ENCODE measurements at places on chromosomes 3 and 15.

- no peak for DNase-seq
Observed at GRCh38 chr3:139762302-139762701, 84.5 kb upstream of the NMNAT3 start.

DNA sequence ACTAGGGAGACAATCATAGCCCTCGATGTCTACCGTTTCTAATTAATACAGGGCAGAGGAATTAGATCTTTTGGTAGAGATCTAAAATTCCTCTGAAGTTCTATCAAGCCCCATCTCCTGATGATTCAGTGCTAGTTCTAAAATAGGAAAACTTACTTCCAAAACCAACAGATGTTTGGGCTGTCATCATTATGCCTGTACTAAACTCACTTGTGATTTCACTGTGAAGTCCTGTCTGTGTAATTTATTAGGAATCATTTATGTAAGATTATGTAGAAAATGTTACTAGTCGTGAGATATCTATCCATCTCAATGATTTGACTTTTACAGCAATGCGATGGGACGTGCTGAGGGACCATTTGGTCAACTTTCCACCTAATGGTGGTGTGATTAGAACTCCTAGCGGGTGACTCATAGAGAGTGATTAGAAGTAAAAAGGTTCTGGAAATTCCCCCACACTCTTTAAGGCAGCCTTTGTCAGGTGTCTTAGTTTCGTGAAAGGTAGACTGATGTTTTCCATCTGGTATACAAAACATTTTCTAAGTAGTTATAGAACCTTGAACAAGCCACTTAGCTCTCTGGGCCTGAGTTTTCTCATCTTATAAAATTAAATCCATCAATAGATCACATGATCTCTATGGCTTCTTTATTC lies 34.2 kb downstream of the LIPC start:
- no peak for DNase-seq

DNA sequence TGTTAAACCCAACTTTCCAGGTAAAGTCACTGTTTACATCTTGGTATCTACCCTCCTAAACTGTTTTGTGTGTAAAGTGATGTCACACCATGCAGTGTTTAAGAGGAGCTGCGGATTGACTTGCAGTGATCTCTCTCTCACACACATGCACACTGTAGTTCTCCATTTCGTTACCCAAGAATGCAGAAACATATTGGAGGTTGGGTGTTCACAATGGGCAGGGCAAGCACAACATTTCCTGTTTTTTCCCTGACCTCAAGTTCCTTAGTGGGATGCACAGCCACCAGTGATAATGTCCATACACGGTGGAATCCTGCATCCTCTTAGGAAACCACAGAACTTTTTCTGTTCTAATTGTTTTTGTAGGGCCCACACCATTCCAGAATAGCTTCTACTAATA lies 85.3 kb upstream of the CFAP20DC start:
- no peak for DNase-seq

- no peak for DNase-seq
Observed at GRCh38 chr15:82845686-82846085, 36.3 kb downstream of the WHAMM start.

- DNase-seq, result peak; percentile 37
Observed at GRCh38 chr15:72117486-72118016, 399 bp downstream of the MYO9A start.

- no peak for DNase-seq
Observed at GRCh38 chr3:188345223-188345622, 191.3 kb downstream of the LPP start.

DNA sequence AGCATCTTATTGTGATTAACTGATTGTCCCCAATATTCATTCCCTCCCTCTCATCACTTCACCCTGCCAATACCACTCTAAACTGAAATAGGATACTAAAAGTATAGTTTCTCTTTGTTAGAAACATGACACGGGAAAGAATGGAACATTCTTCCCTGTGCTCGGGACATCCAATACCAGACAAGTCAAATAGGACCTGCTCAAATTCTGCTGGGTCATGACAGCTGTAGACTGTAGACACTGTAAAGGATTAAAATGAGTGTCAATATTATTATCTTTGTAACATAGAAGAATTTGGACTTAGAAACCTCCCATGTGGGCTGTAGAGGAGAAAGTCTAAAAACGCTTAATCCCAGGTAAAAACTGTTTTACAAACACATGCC lies 315.0 kb upstream of the NR2E3 start:
- no peak for DNase-seq
